ENCODE measurements at places on chromosomes 7 and 10.
A peak's percentile ranks its signal among the peaks of the same experiment; 100 is the strongest.

GRCh38 chr10:77631241-77631640 is 6.4 kb downstream of the KCNMA1 start:
- no peak for DNase-seq

DNA sequence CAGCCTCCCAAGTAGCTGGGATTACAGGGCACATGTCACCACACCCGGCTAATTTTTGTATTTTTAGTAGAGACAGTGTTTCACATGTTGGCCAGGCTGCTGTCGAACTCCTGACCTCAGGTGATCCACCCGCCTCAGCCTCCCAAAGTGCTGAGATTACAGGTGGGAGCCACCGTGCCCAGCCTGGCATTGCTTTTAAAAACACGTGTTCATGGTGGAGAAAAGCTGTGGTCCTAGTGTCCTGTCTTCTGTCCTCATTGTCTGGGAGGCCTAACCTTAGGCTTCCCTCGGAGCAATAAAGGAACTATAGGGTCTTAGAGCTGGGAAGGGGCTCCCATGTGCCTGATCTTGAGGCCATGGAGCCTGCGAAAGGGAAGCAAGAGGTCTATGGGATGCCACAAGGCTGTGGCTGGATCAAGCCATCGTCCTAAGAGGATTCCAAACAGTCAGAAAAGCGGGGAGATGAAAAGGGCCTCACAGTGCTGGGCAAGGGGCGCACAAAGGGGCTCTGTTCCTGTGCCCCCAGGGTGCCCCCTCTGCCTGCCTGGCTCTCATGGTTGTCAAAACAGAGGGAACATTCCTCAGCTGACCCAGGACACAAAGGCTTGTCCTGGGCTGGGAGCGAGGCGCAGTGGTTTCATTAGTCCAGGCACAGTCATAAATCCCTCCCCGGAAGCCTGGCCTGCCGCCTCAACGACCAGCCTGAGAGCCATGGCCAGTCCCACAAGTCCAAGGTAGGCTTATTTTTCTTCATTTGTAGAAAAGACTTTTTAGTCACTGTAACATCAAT is 106.6 kb upstream of the TNS3 start:
- no peak for DNase-seq

DNA sequence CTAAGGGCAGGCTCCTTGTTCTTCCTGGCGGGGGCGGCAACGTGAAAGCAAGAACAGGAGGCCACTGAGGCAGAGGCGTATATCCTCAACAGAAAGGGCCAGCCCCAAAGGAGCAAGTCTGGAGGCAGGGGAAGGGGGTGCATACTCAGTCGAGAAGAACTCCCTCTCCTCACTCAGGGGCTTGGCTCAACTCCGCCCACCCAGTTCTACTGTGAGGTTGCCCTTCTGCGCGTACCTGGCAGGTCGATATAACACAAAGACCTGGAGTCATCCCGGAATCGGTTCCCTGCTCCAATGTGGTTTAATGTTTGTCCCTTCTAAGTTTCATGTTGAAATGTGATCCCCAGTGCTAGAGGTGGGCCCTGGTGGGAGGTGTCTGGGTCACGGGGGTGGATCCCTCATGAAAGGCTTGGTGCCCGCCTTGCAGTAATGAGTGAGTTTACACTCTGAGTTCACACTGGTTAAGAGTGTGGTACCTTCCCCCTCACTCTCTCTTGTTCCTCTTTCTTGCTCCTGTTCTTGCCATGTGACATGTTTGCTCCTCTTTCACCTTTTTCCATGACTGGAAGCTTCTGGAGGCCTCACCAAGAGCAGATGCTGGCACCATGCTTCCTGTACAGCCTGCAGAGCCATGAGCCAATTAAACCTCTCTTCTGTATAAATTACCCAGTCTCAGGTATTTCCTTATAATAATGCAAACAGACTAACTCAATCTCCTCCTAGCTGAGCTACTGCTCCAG is 32.6 kb downstream of the GSDME start:
- DNase-seq: no peak

DNA sequence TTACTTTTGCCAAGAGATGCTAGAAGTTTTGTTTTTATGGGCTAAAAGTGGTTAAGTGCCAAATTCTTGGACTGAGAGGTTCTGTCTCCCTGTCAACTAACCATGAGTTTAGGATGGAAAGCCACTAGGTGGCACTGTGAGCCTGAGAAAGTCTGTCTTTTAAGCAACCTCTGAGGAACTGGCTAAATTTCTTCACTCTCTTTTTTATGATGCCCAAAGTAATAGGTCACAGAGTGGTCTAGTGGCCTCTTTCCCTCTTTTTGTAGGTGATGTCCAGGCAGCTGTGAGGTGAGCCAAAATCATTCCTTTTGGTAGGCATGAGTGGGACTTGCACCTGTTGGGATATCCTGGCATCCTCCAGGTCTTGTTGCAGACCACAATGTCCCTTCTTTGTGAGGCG is 56.8 kb downstream of the SND1 start:
- peak; percentile 51 for DNase-seq

DNA sequence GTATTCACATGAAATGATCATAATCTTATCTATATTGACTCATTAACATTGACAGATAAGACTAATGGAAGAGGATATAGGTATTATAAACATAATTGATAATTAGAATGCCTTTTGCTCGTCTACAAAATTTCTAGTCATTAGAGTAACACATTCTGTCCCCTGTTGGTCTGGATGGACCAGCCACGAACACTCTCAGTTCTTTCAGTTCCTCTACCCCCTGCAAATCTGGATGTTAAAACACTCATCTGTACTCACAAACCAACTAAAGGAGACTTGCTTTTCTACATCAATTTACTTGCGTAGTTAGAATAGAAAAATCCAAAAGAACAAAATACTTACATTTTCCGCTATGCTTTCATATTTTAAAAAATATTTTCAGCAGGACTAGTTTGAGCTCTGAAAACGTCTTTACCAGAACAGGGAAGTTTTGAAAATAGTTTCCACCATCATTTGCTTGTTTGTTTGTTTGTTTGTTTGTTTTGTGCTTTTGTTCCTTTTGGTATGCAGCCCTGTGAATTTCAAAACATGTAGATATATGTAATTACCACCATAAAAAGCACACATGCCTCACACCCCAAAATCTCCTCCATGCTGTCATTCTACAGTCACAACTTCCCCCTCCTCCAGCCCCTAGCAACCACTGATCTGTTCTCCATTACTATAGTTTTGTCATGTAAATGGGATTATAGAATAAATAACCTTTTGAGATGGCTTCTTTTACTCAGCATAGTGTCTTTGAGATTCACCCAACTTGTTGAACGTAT is 103.8 kb downstream of the FZD1 start:
- no peak for DNase-seq

- no peak for DNase-seq
These were observed 28.7 kb upstream of the JAKMIP3 start for GRCh38 chr10:132036887-132037675.

- no peak for DNase-seq
These were observed 384.6 kb downstream of the ARL4A start for GRCh38 chr7:13072014-13072413.

DNA sequence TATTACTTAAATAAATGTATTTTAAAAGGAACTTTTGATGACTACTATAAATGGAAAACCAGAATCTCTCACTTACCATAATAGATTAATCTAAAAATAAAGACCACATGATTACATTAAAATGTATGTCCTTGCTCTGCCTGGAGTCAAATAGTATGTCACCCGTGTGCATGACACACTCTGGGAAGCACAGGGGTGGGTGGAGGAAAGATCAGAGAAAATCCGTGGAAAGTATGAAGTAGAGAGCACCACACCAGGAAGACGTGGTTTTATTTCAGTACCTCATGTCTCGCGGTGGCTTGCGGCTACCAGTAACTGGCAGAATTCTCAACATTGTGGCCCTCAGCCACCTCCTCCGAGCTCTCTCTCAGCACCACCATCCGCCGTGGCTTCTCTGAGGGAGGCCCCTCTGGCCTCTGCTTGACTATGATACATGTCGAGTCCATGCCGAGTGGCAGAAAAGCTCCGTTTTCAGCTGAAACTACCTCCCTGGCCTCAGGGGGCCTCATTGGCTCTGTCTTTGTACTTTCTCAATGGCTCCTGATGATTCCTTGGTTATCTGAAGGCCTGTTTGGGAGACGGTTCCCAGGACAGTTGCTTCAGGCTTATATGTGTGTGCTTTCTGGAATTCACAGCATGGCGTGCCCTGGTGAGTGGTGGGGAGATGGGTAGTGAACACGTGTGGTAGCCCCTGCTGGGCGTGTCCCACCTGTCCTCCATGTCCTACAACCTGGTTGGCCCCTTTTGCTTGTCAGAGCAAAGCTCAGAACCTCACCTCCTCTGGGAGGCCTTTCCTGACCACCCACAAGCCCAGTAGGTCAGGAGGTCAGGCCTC is 49.8 kb downstream of the LHPP start:
- DNase-seq: no peak

- no peak for DNase-seq
These were observed 116.6 kb downstream of the NEURL1 start for GRCh38 chr10:103610083-103610472.

- DNase-seq: no peak
These were observed 109.4 kb downstream of the NRG3 start for GRCh38 chr10:81984428-81984827.

DNA sequence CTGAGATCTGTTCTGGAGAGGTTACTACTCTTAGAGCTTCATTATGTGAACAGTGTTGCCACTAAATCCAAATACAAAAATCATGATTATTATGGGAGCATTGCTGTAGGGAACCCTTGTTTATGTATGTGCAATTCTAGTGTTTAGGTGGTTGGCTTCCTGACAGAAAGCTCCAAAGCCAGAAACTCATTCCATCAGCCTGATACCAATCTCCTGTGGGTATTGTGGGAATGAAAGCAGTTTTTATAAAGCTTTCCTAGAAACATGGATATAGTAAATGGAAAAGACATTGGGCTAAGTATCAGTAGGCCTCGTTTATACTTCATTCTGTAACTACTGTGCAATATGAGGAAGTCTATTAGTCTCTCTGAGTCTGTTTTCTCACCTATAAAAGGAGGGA is 6.4 kb downstream of the SDK1 start:
- DNase-seq: no peak

DNA sequence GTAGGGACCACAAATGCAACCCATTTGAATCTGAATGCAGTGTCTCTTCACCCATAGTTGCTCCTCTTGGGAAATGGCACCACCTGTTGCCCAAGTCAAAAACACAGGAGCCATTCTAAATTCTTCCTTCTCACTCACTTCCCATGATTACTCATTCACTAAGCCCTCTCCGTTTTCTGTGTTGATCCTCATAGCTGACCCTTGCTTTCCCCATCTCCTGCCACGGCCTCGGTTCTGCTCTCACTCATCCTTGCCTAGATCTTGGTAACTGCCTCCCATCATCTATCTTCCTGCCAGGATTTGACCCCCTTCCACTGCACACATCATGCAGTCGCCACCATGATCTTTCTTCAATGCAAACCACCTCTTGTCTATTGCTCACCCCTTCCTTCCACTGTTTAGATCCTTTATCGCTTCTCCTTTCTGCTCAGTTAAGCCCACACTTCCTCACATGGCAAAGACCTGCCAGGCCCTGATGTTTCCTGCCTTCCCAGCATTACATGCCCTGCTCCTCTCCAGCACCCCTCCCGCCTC is 19.0 kb upstream of the CPN1 start:
- DNase-seq: no peak

GRCh38 chr7:27329909-27330308 is 87.3 kb downstream of the EVX1 start:
- no peak for DNase-seq

GRCh38 chr10:92131275-92131820 is 159.5 kb downstream of the CPEB3 start:
- DNase-seq: no peak

DNA sequence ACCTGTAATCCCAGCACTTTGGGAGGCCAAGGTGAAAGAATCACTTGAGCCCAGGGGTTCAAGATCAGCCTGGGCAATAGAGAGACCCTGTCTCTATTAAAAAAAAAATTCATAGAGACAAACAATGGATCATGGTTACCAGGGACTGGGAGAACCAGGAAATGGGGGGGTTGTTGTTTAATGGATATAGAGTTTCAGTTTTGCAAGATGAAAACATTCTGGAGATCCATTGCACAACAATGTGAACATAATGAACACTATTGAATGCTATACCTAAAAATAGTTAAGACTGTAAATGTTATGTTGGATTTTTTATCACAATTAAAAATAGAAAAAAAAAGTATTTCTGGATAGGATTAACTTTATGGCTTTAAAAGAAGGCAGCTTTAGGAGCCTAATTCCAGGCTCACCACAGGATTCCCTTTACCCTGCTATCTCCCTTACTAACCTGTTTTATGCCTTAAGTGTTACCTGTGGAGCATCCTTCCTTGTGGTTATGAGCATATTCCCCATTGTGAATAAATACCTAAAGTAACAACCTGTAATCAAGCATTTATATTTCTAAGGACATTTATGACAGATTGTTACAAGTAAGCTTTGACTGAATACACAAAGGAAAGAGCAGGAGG is 45.1 kb upstream of the SGCE start:
- DNase-seq: no peak

DNA sequence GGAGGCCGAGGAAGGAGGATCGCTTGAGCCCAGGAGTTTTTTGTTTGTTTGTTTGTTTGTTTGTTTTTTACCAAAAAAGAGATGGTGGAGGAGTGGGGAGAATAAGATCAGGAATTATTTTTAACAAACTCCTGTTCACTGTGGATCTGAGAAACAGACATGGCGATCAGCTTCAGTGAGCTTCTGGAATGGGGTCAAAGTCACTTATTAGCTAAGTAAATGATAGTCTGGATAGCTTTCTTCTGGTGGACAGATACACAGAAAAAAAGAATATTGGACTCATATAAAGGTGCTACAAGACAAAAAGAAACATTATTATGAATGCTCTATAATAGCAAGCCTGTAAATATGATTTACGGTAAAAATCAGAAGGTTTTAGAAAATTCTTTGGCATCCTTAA is 85.1 kb downstream of the POU6F2 start:
- DNase-seq: no peak

GRCh38 chr7:112395893-112396292 is 54.4 kb upstream of the IFRD1 start:
- no peak for DNase-seq

- no peak for DNase-seq
These were observed 59.5 kb upstream of the SRPK2 start for GRCh38 chr7:105448181-105448580.

GRCh38 chr7:51013861-51014511 is 231.3 kb upstream of the GRB10 start:
- no peak for DNase-seq

- no peak for DNase-seq
These were observed 391.2 kb downstream of the PHTF2 start for GRCh38 chr7:78189762-78190161.

DNA sequence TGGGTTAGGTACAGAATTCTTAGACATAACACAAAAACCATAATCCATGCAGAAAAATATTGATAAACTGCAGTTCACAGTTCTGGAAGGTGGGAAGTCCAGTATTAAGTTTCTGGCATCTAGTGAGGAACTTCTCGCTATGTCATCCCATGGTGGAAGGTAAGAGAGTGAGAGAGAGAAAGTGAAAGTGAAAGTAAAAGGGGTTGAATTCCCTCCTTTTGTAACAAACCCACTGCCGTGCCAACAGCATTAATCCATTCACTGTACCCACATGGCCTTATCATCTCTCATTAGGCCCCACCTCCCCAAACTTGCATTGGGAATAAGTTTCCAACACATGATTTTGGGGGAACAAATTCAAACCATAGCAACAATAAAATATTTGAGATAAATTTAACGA is 17.1 kb downstream of the ZNF485 start:
- DNase-seq: no peak
